ENCODE measurements at places on chromosomes 3 and 15.
A peak's percentile ranks its signal among the peaks of the same experiment; 100 is the strongest.

DNA sequence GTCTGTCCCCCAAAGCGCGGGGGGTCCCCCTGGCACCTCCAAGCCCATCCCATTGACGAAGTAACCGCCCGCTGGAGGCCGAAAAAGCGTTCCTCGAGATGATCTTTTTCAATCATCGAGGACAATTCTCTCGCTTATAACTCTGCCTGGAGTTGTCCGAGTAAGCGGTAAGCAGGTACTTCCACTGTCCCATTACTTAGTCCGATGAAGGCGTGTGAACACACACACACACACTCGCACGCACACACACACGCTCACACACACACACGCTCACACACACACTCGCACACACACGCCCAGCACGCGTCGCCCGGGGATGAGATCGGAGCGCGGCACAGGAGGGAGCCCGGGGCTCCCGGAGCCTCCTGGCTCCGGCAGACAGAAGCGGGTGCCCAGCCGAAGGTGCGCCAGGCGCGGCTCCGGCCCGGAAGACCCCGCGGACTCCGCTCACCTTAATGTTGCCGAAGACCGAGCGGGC lies 430 bp downstream of the SLCO2A1 start:
- DNase-seq: no peak

DNA sequence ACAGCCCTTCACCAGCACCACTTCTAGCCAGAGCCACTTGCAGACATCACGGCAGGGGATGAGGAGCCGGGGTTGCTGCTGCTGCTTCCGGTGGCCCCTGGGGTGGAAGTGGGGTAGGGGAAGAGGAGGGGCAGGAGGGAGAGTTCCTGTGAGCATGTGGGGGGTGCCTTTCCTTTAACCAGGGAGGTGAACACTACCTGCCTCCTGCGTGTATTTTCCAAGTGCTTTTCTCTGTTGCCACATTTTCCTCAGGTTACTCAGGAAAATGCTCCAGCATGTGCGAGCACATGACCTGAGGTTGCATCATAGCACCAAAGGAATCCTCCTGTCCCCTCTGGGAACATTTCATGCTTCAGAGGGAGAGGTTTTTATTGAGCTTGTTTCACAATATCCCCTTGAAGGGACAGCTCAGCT lies 12.2 kb upstream of the SACM1L start:
- no peak for DNase-seq

- no peak for DNase-seq
Measured at GRCh38 chr3:101859882-101860448, 10.7 kb downstream of the NFKBIZ start.

GRCh38 chr15:100940767-100941379 lies 21.7 kb downstream of the LRRK1 start:
- DNase-seq: peak; percentile 64

- DNase-seq: no peak
Measured at GRCh38 chr3:148092624-148093347, 604.9 kb upstream of the AGTR1 start.

Measured in GM10248 (cell line).